ENCODE measurements at places on chromosomes 3 and 15.

- DNase-seq: no peak
Measured at GRCh38 chr3:189588475-189589178, 42.6 kb upstream of the TP63 start.

GRCh38 chr3:111627092-111627491, 31.9 kb upstream of the ZBED2 start:
- DNase-seq: no peak

- DNase-seq: no peak
Measured at GRCh38 chr15:101563176-101563796, 73.8 kb upstream of the PCSK6 start.

DNA sequence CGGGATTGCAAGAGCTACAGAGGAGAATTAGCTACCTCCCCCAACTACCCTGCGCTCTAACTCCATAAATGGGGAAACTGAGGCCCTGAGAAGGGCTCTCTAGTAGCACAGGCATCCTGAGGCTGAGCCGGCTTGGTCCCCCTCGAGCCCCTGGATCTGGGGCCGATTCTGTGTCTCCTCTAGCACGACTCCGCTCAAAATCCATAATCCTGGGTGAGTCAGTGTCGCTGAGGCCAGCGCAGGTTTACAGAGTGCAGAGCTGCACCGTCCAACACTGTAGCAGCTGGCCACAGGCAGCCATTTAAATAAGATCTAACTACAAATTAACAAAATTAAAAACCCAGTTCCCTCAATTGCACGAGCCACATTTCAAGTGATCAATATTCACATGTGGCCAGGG, 10.8 kb downstream of the GATA2 start:
- DNase-seq: no peak

GRCh38 chr15:74957476-74958035, 984 bp upstream of the RPP25 start:
- no peak for DNase-seq
